Jurkat, Clone E6-1 (cell line): ENCODE measurements at places on chromosomes 2 and 18.

GRCh38 chr2:43101751-43102150 lies 124.7 kb downstream of the ZFP36L2 start:
- no peak for DNase-seq

- DNase-seq, result no peak
Measured at GRCh38 chr2:177334940-177335543, 57.5 kb upstream of the AGPS start.

GRCh38 chr2:55152475-55153412 lies 79.3 kb downstream of the CLHC1 start:
- no peak for DNase-seq

DNA sequence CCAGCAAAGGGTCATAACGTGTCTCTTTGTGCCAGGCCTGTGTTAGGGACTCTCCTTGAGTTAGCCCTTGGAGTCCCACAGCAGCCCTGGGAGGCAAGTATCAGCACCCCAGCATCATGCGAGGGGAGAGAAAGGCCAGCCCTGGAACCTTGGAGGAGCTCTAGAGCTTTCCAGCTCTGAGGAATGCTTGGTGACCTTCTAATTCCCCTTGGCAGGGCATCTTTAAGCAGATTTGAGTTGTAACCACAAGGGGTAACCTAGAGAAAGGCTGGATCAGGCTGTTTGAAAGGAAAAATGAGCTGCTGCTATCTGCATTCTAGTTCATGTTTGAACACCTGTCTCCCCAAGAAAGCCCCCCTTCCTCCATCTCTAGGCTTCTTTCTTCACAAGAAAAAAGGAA lies 23.8 kb upstream of the ODC1 start:
- DNase-seq, result no peak

DNA sequence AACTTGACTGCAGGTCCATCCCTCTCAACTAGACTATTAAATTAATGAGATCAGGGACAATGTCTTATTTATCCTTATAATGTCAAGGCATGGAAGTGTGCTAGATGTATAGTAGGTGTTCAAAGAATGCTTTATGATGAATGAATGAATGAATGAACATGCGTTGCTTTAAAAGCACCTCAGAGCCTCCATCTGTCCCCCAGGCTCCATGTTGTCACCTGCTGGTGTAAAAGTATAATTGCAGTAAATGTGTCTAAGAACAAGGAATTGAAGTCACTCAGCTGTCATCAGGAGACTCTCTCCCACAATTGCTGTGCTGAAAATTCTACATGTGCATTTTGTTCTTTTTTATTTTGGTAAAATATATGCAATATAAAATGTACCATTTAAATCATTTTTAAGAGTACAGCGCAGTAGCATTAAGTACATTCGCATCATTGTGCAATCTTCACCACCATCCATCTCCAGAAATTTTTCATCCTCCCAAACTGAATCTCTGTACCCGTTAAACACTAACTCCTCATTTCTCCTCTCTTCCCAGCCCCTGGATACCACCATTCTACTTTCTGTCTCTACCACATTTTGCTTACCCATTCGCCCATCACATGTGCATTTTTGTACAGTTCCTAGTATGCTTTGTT lies 52.6 kb downstream of the GNAL start:
- peak; percentile 12 for DNase-seq

GRCh38 chr2:98087447-98088020 lies 567 bp downstream of the VWA3B start:
- no peak for DNase-seq

DNA sequence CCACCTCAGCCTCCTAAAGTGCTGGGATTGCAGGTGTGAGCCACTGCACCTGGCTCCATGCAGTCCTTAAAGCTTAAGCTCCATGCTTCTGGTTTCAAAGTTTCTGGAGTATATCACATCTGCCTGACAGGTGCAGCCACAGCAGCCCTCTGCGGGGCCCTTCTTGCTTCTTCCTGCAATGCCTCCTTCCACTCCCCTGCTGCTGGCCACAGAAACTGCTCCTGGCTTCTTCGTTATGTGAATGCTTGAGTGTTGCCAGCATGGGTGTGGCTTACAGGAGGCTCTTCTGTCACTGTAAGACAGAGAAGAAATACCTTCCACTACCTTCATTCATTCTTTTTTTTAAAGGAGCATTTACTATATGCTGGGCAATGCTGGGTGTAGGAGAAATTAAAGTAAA lies 10.1 kb upstream of the CCBE1 start:
- DNase-seq, result peak; percentile 28

DNA sequence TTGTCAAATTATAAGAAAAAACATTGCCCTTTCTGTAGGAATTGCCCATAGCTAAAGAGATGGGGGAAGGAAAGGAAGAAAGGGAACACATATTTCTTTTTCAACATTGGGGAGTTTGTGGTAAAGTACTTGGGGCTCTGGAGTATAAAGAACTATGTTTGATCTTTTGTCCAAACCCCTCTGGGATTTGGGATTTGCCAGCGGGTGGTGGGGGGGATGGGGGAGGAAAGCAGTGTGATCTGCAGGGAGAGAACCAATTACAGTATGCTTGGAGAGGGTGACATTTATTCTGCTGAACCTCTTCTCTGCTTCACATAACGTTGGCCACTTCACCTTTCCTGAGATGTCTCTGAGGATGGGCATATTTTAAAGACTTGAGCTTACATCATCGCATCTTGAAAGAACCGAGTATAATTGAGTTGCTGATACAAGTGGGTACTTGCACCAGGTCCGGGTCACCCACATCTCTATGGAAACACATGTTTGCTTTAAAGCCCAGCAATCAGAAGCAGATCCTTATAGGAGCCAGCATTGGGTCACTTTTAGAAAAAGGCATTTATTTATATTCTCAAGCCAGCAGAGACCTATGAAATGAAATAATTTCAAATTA lies 73.1 kb downstream of the SPATS2L start:
- DNase-seq, result no peak

DNA sequence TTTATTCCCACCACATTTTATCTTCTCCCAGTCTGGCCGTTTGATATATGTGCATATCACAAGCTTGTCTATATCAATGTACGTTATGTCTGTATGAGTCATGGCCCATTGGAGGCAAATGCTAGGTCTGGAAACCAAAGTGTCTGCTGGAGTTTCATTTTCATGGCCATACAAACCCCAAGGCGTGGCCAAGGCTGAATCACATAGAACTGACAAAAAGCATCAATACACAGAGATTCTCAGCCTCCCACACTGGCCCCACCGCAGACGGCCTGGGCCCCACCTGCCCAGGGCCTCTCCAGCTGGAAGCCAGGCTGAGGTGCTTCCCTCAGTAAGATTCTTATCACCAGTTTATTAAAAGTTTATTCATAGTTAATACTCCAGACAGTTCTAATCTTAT lies 40.5 kb upstream of the SALL3 start:
- DNase-seq, result no peak

GRCh38 chr2:80242355-80242910 lies 62.1 kb downstream of the LRRTM1 start:
- DNase-seq, result peak; percentile 8

DNA sequence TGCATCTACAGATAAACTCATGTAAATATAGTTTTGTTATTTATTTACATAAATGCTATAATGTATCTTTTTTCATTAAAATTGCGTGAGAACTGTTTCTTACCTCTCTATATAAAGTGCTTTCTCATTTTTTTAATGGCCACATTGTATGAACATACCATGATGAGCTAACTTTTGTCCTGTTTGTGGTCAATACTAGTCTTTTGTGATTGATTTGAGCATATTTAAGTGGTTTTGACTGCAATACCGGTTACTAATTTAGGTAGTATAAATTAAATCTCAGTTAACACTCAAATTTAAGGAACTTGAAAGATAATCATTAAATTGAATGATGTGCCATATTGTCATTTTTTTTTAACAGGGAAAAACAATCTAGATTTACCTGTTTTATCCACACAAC lies 108.2 kb downstream of the HAUS1 start:
- no peak for DNase-seq

GRCh38 chr2:119818792-119819191 lies 59.1 kb downstream of the PTPN4 start:
- no peak for DNase-seq

- no peak for DNase-seq
Measured at GRCh38 chr2:134572314-134573084, 146.3 kb downstream of the TMEM163 start.

GRCh38 chr18:13287372-13287771 lies 68.8 kb downstream of the LDLRAD4 start:
- DNase-seq, result no peak

- no peak for DNase-seq
Measured at GRCh38 chr2:218858671-218859555, 692 bp upstream of the WNT6 start.

GRCh38 chr2:73072416-73072815 lies 904 bp upstream of the SFXN5 start:
- no peak for DNase-seq

- DNase-seq, result no peak
Measured at GRCh38 chr2:219772103-219772635, 144.7 kb downstream of the SLC4A3 start.

DNA sequence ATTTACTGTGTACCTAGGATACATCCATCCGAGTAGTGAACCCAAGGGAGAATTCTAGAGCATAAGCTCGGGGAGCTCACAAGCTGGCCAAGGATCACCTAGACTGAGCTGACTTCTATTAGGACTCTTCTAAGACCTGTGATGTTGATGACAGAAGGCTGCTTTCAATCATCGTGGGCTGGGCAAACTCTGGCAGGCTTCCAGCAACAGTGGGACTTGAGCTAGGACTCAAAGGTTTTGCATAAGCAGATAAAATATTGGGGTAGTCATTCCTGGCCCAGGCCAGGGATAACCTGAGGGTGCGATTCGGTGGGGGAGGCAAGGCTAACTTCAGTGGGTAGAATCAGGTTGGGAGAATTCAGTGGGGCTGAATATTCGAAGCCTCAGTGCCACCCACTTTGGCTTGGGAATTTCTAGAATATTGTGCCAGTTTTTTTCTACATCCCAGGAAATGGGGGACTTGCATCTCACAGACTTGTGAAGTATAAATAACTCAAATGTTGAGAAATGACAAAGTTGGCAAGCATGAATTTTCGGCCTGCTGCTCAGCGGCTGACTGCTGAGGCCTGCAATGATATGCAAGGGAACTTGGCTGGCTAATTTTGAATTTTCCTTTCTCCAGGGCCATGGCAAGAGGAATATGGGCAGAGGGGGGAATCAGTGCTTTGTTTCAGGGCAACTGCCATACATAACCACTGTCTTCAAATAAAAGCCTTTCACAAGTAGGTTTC lies 274.3 kb downstream of the PRKCE start:
- no peak for DNase-seq

DNA sequence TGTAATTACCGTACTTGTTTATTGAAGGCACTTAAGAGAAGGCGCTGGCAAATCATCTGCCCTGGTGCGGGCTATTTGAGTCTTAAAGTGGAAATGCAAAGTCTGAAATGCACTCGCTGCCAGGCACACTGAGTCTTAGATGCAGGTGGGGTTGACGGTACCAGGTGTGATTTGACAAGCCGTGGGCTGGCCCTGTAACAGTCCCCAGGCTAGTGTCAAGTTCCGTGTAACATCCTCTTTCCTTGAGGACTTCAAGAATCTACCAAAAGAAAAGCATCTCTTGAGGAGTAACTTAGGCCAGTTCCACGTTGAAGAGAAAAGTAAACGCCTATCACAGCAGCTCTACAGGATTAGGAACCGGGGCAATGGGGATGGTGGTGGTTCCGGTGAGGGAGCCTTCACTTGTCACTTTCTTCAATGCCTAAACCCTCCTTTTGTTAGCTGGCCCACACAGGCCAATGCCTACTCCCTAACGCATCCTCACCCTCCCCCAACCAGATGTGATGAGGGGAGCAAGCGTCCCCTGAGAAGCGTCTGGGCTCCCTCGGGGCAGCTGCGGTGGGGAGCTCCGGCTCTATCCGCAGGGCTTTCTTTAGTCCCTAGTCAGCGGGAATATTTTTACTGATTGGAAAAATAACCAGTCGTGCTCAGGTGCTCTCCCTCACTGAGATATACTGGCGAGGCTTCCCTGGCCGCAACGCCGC lies 1.5 kb upstream of the UGP2 start:
- DNase-seq, result no peak

GRCh38 chr2:164028814-164029534 lies 293.2 kb upstream of the FIGN start:
- no peak for DNase-seq

- DNase-seq, result peak; percentile 12
Measured at GRCh38 chr2:227033471-227034148, 130.4 kb downstream of the COL4A4 start.

DNA sequence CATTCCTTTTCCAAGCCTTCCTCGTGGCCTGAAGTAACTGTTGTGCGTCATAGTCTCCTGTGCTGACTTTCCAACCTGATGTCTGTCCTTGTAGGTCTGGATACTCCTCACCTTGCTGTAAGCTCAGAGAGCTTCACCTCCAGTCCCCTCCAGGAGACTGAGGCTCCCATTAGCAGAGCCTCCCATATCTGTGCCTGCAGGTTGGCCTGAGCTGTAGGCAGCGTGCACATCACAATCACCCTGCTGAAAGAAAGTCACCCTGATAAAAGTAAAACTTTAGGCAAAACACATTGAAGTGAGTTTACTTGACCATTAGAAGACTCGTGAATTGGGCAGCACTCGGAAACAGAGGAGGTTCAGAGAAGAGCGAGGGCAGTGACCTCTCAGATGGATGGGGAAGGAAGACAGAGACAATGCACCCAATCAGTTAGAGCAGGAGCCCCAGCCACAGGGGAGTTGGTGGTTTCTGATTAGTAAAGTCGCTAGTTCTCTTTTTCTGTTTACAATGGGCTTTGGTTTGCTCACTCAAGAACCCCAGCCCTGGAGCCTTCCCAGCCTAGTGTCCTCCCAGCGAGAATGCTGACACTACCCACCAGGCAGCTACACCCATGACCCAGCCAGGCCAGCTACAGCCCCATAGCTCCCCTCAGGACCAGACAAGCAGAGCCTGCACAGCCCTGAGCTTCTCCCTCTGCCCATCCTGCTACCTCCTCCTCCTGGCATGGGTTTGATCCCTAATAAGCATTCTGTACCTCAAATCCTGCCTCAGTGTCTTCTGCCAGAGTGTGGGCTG lies 12.1 kb upstream of the TPO start:
- no peak for DNase-seq

GRCh38 chr18:74573053-74573452 lies 24.6 kb upstream of the ZNF407 start:
- DNase-seq, result no peak

GRCh38 chr18:24094561-24094960 lies 44.3 kb upstream of the CABYR start:
- no peak for DNase-seq

DNA sequence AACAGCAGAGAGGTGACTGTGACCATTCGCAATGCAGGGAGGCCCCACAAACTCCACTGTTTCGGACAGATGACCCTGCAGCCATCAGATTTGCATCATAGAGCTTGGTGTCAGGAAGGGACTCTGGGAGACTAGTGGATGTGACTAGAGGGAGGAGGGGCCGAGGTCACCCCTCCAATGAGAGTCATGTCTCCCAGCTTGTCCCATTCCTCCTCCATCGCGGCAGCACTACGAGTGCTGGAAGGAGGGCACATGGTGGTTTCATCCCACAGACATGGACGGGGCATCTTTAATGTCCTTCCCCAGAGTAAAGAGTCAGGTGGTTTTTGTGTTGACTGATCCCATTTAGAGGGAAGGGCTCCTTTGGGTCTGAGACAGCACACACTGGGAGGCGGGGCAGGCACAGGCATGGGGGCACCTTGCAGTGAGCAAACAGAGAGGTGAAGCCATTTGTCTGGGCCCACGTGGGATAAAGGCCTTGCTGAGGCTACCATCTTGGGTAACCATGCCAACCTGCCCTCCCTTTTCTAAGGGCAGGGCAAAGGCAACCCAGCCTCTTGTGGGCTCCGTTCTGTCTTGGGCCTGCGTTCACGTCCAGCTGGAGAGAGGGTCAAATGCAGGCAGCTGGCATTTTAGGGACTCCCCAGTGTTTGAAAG lies 208.1 kb downstream of the ASB1 start:
- DNase-seq, result no peak
